ENCODE measurements at places on chromosomes 13 and 19. TPM values are rescaled to one million over a fixed set of nuclear protein-coding genes. Genes with fewer than 3 reads are reported as not detected.

- H3K36me3 ChIP-seq, result no peaks in the 10 kb centered on the region
- H3K4me3 ChIP-seq, result peak overlapping the region; percentile 96
- no peaks in the 10 kb centered on the region for H3K27me3 ChIP-seq
- no peak for DNase-seq
These were observed 435 bp upstream of the OBI1 start for GRCh38 chr13:78659450-78659730.

DNA sequence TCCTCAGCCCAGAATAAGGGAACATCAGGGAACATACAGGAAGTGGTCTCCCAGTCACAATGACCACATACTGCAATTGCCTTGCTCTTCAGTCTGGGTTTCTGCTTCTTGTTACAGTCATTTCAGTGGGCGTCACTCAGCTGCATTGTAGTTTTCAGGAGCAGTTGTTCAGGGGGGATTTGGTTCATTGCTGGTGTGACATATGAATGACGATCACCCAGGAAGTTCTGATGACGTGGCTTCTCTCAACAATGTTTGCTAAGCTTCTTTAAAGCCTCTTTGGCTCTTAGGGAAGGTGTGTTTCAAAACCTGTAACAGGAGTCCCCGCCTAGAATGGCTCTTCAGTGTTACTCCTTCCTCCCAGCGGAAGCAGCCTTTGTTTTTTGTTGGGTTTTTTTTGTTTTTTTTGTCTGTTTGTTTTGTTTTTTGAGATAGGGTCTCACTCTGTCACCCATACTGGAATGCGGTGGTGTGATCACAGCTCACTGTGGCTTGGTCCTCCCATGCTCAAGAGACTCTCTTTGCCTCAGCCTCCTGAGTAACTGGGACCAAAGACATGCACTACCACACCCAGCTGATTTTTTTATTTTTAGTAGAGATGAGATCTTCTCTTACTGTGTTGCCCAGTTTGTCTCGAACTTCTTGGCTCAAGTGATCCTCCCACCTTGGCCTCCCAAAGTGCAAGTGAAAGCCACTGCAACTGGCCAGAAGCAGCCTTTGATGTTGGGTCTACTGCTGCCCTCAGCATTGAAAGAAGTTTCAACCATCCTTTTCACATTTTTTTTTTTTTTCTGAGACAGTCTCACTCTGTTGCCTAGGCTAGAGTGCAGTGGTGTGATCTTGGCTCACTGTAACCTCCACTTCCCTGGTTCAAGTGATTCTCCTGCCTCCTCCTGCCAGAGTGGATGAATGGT lies 1.4 kb upstream of the SCEL start:
- H3K27me3 ChIP-seq, result no peaks in the 10 kb centered on the region
- H3K4me3 ChIP-seq, result no peak overlapping the region
- no peak for DNase-seq
- H3K4me1 ChIP-seq, result no peaks in the 10 kb centered on the region
- H3K27ac ChIP-seq, result peak overlapping the region; percentile 79

ZNF878 gene
- not detected for total RNA-seq

GIPC3 gene
- total RNA-seq, result 1.0 TPM

ATP1A3 gene
- total RNA-seq, result 0.14 TPM
